Effector memory CD4-positive, alpha-beta T cell (primary cell): ENCODE measurements at places on chromosomes 1 and 21.

DNA sequence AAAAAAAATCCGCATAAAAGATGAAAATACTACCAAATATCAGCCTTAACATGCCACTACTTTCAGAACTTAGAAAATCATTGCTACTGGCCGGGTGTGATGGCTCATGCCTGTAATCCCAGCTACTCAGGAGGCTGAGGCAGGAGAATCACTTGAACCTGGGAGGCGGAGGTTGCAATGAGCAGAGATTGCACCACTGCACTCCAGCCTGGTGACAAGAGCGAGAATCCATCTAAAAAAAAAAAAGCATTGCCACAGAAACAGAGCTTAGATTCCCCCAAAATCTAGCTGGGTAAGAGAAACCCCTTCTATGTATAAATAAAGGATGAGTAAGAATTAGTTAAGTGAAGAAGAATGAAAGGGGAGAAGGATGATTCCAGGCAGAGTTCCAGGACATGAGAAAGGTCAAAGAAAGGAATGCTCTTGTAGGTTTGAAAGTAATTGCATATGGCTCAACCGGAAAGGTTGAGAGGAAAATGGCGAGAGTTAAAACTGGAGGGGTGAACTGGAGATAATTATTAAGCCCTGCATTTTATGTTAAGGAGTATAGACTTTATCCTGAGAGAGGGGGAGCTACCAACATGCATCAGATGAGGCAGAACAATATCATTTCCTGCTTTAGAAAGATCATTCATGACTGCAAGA is 19.7 kb upstream of the NRDC start:
- DNase-seq: no peak

DNA sequence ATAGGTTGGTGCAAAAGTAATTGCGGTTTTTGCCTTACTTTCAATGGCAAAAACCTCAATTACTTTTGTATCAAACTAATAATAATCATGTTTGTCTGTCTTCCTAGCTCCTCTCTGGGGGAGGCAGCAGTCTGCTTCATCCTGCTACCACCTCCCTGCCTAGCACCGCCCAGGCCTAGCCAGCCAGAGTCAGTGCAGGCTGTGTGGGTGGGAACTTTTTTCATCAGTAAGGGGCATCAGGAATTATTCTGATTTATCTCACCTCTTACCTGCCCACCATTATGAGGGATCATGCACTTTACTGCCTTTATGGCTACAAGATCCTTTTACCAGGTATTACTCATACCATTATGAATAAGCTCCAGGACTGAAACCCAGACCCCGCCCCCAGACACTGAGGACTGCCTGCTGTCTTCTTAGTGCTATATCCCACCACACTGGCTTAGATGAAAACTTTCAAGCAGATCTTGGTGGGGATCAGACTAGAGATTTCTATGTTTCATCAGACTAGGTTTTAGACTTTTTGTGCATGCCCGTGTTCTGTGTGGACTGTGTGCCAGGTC is 116.4 kb downstream of the PBX1 start:
- DNase-seq: no peak

- no peak for DNase-seq
These were observed 15.9 kb upstream of the PRDM15 start for GRCh38 chr21:41894922-41895557.

DNA sequence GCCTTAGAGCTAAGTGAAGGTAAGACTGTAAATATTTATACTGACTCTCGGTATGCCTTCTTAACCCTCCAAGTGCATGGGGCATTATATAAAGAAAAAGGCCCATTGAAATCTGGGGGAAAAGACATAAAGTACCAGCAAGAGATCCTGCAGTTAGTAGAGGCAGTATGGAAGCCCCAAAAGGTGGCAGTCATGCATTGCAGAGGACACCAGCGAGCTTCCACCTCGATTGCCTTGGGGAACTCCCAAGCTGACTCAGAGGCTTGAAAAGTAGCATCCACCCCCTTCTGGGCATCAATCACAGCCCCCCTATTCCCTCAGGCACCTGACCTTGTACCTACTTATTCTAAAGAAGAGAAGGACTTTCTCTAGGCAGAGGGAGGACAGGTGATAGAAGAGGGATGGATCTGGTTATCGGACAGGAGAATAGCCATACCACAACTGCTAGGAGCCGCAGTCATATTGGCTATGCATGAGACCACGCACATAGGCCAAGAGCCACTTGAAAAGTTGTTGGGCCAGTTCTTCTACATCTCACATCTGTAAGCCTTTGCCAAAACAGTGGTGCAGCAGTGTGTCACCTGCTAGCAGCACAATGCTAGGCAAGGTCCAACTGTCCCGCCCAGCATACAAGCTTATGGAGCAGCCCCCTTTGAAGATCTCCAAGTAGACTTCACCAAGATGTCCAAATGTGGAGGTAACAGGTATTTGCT is 19.4 kb downstream of the PLA2G2F start:
- DNase-seq: no peak

DNA sequence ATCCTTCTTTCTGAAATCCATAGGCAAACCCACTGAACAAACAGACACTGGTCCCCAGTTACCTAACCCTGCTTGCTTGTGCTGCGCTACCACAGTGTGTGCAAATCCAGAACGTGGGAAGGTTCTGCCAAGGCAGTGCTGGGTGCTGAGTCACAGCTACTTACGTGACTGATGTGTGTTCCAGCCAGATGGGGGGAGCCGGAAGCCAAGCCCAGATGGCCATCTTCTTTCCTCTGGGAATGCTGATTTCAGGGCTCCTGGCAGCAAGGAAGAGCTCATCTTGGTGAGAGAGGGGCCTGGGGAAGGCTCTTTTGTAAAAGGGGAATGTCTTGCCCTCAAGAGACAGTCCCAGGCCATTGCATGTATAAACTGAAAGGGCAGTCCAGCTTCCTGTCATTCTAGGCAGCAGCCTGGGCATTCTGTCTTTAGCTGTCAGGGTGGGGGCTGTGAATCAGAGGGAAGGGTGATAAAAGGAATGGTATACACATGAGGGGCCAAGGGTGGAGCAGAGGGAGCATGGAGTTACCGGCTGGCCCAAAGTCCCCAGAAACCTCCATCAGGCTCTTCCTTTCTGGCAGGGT is 54.1 kb downstream of the CD46 start:
- no peak for DNase-seq

GRCh38 chr21:31526040-31526439 is 133.5 kb upstream of the SOD1 start:
- no peak for DNase-seq

GRCh38 chr1:71490432-71490831 is 409.6 kb upstream of the ZRANB2 start:
- DNase-seq: no peak

DNA sequence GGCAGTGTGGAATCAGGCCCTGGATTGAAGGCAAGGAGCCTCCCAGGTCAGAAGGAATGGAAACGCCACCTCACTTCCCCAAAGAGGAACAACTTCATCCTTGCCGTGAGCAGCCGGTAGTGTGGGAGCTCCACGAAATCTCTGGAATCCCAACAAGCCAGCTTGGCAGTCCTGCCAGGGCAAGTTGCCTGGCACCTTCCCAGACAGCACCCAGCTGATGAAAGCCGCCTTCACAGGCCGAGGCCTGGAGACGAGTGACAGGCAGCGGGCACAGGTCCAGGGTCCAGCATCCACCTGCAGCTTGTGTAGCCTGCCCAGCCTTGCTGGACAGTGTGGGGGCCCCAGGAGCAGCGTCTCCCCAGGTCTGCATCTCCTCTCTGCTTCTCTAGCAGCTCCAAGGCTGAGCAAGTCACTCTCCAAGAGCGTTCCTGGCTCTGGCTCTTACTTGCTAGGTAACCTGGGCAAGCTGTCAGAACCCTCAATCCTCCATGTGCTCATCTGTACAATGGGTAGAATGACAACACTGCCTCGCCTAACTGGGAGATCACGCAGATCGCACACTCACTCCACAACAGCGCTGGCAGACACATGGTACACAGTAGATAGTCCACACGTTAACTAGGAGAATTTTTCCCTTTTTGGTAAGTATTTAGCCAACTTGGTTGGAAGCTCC is 43.0 kb downstream of the ACOT7 start:
- DNase-seq: no peak

DNA sequence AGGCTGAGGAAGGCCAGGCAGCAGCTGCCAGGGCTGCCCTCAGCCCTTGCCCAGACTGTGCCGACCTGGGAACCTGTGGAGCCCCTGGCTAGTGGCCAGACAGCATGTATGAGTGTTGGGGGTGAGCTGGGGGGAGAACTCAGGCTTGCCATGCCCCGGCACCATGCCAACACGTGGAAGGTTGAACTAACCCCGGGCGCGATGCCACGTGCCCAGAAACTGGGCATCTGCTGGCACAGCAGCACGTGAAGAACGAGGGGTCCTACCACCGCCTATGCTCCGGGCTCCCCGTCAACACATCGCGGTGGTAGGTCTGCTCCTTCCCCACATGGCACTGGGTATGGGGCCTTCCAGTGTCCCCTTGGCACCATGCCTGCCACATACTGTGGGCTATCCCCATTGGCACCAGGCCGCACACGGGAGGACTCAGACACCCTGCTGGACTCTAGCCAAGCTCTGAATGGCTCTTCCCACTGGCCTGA is 68.7 kb downstream of the CASZ1 start:
- no peak for DNase-seq

GRCh38 chr1:115425442-115425841 is 87.4 kb upstream of the NGF start:
- DNase-seq: no peak

- no peak for DNase-seq
These were observed 8.7 kb downstream of the CTXND2 start for GRCh38 chr1:150895618-150896017.

DNA sequence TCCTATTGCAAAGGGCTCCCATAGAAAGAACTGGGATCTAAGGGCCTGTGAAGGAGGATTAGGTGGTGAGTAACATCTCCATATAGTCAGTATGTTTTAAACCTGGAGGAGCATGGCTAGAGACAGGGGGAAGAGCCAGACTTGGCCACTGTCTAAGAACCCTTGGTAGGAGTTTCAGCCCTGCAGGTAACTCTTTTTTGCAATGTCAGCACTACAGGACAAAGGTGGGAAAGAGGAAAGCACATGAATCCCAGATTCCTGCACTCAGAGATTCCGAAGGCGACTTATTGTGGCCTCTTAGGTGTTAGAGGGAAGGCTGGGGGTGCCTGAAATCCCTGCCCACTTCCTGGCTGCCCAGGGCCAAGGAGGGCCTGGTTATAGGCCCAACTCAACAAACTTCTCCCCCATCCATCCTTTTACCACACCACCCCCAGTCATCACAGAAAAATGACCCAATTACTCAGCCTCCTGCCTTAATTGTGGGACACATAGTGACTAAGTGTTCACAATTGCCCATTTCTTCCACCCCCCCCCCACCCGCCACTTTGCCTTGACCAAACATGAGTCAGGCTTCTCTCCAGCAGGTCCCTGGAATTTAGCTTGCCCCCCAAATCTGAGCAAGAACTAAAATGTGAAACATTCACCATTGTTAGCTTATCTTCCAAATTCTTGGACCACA is 1.9 kb upstream of the NTNG1 start:
- no peak for DNase-seq

DNA sequence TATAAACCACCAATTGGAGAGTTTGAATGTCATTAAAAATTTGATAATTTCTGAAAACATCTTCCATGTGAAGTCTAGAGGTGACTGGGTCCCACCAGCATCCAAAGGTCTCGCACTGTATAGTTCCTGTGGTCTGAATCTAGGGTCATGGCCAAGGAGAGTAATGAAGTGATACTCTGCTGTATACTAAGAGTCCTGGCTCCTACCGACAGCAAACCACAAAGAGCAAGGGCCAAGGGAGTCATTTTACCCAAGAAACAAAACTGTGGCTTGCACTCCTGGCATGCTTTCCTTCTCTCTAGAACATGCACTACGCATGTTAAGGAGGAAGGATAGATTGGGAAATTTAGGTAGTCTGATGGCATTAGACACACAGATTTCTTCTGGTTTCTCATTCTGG is 115.6 kb downstream of the BRINP2 start:
- DNase-seq: no peak

DNA sequence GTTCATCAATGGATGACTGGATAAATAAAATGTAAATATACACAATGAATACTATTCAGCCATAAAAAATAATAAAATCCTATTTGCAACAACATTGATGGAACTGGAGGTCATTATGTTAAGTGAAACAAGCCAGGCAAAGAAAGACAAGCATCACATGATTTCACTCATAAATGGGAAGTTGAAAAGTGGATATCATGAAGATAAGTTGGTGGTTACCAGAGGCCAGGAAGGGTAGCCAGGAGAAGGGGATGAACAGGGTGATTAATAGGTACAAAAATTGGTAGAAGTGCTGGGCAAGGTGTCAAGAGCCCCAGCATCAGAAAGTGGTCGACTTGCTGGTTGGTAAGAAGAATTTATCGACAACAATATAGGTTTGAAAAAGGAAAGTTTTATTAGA is 1.3 kb upstream of the PARK7 start:
- DNase-seq: no peak

GRCh38 chr1:218748071-218748470 is 402.9 kb downstream of the TGFB2 start:
- no peak for DNase-seq

GRCh38 chr1:190429932-190430331 is 47.7 kb downstream of the BRINP3 start:
- no peak for DNase-seq

GRCh38 chr1:151282883-151283725 is 1.0 kb downstream of the ZNF687 start:
- DNase-seq: no peak

DNA sequence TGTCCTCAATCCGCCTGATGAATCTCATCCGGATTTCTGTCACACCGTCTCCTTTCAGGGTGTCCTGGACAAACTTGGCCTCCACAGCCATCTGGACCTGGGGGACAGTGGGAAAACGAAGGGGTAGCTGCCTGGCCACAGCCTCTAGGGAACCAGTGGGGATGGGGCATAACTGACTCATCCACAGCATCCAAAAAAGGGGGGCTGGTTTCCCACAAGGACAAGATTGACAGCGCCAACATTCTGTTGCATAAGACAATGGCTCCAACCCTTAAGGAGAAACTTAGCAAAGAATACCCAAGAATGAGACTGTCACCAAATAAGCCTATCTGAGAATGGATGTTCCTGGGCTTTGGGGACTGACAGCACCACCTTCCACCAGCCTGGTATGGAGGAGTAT is 12.1 kb downstream of the TRAPPC3 start:
- no peak for DNase-seq

GRCh38 chr1:192633533-192634253 is 2.3 kb upstream of the RGS13 start:
- DNase-seq: no peak

DNA sequence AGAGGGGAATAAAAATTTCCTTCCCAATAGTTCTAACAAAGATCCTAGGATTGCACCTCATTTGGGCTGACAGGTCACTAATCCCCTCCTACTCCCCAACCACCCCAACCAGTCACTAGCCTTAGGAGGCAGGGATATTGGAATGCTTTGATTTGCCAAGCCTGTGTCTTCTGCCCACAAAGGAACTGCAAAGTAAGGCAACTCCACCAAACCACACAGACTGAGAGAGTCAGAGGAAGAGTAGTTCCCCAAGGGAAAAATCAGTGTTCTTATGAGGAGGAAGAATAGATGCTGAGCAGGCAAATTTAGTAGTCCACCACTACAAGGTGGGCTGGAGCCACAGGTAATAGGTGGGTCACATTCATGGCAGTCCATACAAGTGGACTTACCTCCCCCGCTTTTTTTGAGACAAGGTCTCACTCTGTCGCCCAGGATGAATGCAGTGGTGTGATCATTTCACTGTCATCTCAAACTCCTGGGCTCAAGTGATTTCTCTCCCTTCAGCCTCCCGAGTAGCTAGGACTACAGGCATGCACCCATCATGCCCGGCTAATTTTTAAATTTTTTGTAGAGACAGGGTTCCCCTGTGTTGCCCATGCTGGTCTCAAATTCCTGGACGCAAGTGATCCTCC is 3.7 kb upstream of the TMEM39B start:
- DNase-seq: no peak
